ENCODE measurements at places on chromosomes 7 and 10. TPM values are rescaled to one million over a fixed set of nuclear protein-coding genes. Genes with fewer than 3 reads are reported as not detected.

GRCh38 chr7:28065308-28065707 is 115.3 kb downstream of the JAZF1 start:
- peaks cover 10% of the 10 kb centered on the region for H3K27me3 ChIP-seq
- H3K4me1 ChIP-seq, result no peaks in the 10 kb centered on the region
- DNase-seq, result no peak
- no peaks in the 10 kb centered on the region for H3K36me3 ChIP-seq
- no peak overlapping the region for H3K4me3 ChIP-seq

- H3K36me3 ChIP-seq, result no peaks in the 10 kb centered on the region
- H3K27ac ChIP-seq, result no peak overlapping the region
- H3K4me3 ChIP-seq, result peak overlapping the region; percentile 57
- H3K4me1 ChIP-seq, result no peaks in the 10 kb centered on the region
- peak; percentile 19 for DNase-seq
- peaks cover 7% of the 10 kb centered on the region for H3K27me3 ChIP-seq
Observed at GRCh38 chr10:84214612-84215235, 10.6 kb downstream of the LRIT2 start.

- no peaks in the 10 kb centered on the region for H3K36me3 ChIP-seq
- peaks cover 22% of the 10 kb centered on the region for H3K27me3 ChIP-seq
- no peak overlapping the region for H3K27ac ChIP-seq
- no peaks in the 10 kb centered on the region for H3K4me1 ChIP-seq
Observed at GRCh38 chr7:43484678-43485395, 98.1 kb upstream of the STK17A start.

The MRLN gene
- total RNA-seq, result 0.23 TPM

- peaks cover 56% of the 10 kb centered on the region for H3K4me1 ChIP-seq
- H3K4me3 ChIP-seq, result peak overlapping the region; percentile 90
- H3K36me3 ChIP-seq, result peaks cover 12% of the 10 kb centered on the region
- H3K27ac ChIP-seq, result peak overlapping the region; percentile 96
Observed at GRCh38 chr7:123749537-123749857, 694 bp upstream of the WASL start.

DNA sequence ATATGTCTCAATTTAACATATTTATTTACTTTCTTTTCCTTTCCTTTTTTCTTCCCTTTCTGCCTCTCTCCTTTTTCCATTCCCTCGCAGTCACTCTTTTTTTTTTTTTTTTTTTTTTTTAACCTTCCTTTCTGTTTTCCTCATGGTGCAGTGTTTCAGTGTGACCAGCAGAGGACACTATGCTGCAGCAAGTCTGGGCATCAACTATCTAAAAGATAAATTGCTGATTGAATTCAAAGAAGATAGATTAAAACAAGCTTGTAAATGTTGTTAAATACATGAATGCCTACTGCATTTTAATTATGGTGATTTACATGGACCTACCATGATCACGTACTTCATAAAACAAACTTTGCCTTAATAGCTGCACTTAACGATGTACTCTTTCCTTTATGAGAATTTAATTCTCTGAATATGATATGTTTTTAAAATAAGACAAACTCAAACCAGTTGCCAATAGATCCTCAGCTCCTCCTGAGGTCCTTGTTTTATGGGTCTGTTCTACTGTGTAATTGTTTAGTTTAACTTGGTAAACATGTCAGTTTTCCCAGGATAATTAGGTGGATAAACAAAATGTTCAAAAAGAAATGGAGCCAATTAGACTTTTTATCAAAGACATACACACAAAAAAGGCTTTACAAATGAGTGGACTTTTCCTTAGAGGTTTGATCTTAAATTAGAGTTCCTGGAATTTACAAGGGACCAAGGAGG is 101.0 kb upstream of the AGR3 start:
- no peak overlapping the region for H3K27ac ChIP-seq
- no peak for DNase-seq
- H3K27me3 ChIP-seq, result peaks cover 18% of the 10 kb centered on the region
- no peak overlapping the region for H3K4me3 ChIP-seq
- H3K36me3 ChIP-seq, result no peaks in the 10 kb centered on the region

The FBXL13 gene
- 0.54 TPM for total RNA-seq

DNA sequence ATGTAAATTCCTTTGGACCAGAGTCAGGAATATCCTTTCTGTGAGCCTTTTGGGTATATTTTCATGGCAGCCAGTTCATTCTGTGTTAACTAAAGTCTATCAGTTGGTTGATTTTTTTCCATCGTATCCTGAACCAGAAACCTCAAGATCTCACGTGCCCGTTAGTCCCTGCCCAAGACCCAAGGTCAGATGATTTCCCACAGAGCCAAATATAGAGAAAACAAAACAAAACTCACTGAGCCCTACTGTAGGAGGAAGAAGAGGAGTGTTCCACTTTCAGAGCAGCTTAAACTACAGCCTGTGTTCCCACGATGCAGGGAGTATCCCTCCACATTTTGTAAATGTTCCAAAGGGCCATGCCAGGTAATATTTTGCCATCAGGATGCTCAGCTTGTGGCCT is 96.0 kb upstream of the ADO start:
- no peak overlapping the region for H3K27ac ChIP-seq
- DNase-seq, result no peak
- no peaks in the 10 kb centered on the region for H3K27me3 ChIP-seq
- no peak overlapping the region for H3K4me3 ChIP-seq

DNA sequence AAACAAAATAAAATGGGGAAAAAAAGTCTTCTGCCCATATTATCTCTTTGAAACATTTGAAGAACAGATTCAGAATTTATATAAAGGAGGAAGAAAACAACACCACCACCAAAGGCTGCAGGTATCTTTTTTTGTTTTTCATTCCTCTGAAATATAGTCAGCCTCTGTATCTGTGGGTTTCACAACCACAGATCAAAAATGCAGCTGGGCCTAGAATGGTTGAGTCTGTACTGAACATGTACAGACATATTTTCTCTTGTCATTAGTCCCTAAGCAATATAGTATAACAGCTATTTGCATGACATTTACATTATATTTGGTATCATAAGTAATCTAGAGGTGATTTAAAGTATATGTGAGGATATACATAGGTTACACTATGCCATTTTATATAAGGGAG is 559.7 kb upstream of the LRRN3 start:
- H3K4me1 ChIP-seq, result no peaks in the 10 kb centered on the region
- H3K27me3 ChIP-seq, result peaks cover 3% of the 10 kb centered on the region
- no peak overlapping the region for H3K4me3 ChIP-seq
- no peak overlapping the region for H3K27ac ChIP-seq

The OR2A7 gene
- total RNA-seq, result 2.1 TPM

The RAB19 gene
- 23.9 TPM for total RNA-seq

The HTR7 gene
- not detected for total RNA-seq

The CCL24 gene
- total RNA-seq, result not detected

DNA sequence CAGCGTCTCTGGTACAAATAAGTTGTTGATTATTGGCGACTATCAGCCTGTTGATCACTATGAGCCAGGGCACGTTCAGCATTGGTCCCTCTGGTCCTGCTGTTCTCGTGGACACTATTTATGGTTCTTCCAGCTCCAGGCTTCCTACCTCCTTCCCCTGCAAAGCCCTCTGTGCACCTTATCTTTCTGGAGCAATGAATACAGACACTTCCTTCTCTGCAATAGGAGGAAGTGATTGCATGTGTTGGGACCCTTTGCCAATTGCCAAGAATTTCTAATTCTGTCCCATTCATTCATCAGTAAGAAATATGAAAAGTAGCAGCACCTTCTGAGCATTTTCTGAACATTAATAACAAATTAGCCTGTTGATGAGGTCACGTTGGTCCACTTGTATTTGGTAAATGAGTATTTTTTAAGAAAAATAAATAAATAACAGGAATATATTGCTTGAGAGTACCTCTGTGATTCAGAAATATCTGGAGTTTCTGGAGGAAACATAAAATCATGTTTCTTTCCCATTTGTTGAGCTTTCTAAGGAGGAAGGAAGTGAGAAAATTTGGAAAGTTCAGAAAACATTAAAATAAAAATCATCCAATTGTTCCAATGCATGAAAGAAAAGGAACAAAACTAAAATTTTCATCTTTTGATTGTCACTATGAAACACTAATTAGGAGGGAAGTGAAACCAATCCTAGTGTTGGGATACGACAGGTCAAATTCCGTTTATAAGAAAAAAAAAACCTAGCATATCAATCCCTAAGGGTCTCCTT is 259.1 kb upstream of the KLF6 start:
- H3K27ac ChIP-seq, result no peak overlapping the region
- H3K4me3 ChIP-seq, result no peak overlapping the region
- no peak for DNase-seq
- H3K4me1 ChIP-seq, result no peaks in the 10 kb centered on the region

GRCh38 chr7:141013345-141013715 is 1.4 kb downstream of the MRPS33 start:
- H3K36me3 ChIP-seq, result peaks cover 15% of the 10 kb centered on the region
- no peak for DNase-seq
- H3K4me1 ChIP-seq, result peaks cover 40% of the 10 kb centered on the region
- peak overlapping the region; percentile 92 for H3K4me3 ChIP-seq
- H3K27ac ChIP-seq, result peak overlapping the region; percentile 98

The CCDC172 gene
- total RNA-seq, result not detected

The NXPH1 gene
- not detected for total RNA-seq

GRCh38 chr10:95388539-95388938 is 97.7 kb upstream of the PDLIM1 start:
- H3K27me3 ChIP-seq, result peaks cover 5% of the 10 kb centered on the region
- peaks cover 9% of the 10 kb centered on the region for H3K4me1 ChIP-seq
- no peak overlapping the region for H3K27ac ChIP-seq
- no peak for DNase-seq
- no peak overlapping the region for H3K4me3 ChIP-seq

DNA sequence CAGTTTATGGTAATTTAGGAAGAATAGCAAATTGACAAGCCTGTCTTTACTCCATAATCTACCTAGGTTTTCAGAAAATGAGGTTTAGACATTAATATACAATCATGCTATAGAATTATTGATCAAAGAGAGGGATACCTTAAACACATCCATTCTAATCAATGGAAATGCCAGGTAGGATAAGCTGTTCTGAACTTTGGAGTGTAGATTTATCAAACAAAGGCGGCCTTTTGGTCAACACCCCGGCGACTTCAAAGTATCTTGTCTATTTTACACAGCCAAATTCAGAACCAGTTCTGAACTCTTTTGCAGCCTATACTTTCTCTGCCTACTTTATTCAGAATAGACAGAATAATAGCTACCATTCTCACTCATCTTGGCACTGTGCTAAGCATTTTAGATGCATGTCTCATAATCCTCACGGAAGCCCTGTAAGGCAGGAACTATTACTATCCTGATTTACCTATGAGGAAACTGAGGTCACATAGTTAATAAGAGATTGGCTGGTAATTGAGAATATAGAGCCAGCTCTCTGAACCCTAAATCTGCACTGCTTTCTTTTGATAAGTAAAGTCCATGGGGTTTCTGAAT is 641.9 kb upstream of the LRRTM3 start:
- H3K27ac ChIP-seq, result no peak overlapping the region
- H3K27me3 ChIP-seq, result no peaks in the 10 kb centered on the region

DNA sequence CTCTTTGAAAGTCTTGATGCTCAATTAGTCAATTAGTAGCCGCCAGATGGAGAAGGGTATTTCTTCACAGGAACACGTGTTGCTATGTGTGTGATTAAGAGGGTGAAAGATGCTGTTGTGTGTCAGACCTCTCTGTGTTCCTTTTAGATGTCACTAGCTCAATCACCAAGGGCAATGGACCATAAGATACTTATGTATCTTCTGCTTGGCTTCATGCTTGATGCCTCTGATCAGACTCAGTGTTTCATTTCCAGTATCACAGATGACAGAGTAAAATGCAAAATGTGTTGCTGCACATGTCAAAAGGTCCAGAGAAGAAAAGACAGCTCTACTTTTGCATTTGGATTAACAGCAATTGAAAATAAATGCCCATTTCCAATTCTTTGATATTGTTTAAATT is 865.9 kb downstream of the CNTNAP2 start:
- H3K27me3 ChIP-seq, result no peaks in the 10 kb centered on the region
- H3K27ac ChIP-seq, result no peak overlapping the region
- H3K36me3 ChIP-seq, result no peaks in the 10 kb centered on the region
- H3K4me3 ChIP-seq, result no peak overlapping the region

The ABCF2 gene
- 81.7 TPM for total RNA-seq

GRCh38 chr10:37854626-37855025 is 2.8 kb downstream of the ZNF248 start:
- H3K27ac ChIP-seq, result no peak overlapping the region
- no peaks in the 10 kb centered on the region for H3K27me3 ChIP-seq
- H3K36me3 ChIP-seq, result peaks cover 14% of the 10 kb centered on the region
- no peak overlapping the region for H3K4me3 ChIP-seq
- H3K4me1 ChIP-seq, result peaks cover 30% of the 10 kb centered on the region
- DNase-seq, result no peak

The YWHAG gene
- 167 TPM for total RNA-seq

DNA sequence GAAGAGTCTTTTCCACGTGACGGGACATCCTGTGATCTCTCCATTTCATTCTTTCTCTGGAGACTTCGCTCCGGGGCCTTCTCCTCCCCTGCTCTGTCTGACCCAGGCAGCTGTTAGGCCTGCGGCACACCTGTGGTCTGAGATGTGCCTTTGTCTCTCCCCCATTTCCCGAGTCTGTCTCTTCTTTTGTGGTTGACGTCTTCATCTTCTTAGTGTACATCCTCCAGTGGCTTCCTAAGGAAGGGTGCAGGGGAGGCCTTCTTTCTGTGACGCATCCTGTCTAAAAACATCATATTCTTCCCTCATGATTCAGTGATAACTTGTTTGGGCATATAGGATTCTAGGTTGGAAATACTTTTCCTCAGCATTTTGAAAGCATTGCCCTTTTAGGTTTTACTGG is 17.2 kb upstream of the ATP6V0E2 start:
- H3K36me3 ChIP-seq, result peaks cover 37% of the 10 kb centered on the region
- H3K27me3 ChIP-seq, result no peaks in the 10 kb centered on the region
- H3K27ac ChIP-seq, result peak overlapping the region; percentile 65

DNA sequence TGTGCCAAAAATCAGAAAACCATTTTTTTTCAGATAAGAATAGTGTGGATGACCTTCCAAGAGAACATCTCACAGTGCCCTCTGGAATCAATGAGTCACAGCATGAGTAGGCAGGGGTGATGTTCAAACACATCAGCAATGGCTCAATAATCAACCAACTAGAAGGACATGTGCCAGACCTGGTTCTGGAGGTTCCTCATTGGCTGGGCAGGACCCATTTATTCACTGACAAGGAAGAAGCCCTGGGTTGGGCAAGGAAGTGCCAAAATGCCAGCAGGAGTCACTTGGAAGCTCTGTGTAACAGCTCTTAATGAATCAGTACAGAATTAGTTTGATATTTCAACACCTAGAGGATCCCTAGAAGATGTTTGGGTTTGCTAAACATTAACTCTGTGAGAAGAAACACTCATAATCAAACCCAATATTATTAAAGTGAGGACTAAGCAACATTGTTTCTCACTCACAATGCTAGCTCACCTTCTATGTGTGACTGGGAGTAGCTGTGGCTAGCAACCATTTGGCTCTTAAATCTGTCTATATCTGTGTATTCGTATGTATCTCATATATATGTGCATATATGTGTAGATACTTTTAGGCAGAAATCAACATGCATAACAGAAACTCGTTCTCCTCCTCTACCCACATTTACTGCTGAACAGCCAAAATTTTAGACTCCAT is 72.3 kb upstream of the APBB1IP start:
- DNase-seq, result no peak
- H3K27me3 ChIP-seq, result peaks cover 4% of the 10 kb centered on the region
- H3K4me1 ChIP-seq, result no peaks in the 10 kb centered on the region

- DNase-seq, result no peak
- H3K36me3 ChIP-seq, result no peaks in the 10 kb centered on the region
- no peak overlapping the region for H3K27ac ChIP-seq
- H3K4me3 ChIP-seq, result no peak overlapping the region
- no peaks in the 10 kb centered on the region for H3K4me1 ChIP-seq
Observed at GRCh38 chr10:125231116-125231812, 70.9 kb upstream of the CTBP2 start.

The CLRN3 gene
- total RNA-seq, result not detected

Data from activated T-helper 1 cell treated with anti-CD3 and anti-CD28 coated beads, Interleukin-12 subunit alpha, Interleukin-12 subunit beta, Interleukin-2, Interleukin-4 antibody, amounts not matched to agents 30 ng/mL and 10 ng/mL and 1 ng/mL, durations not matched to agents 14 hours and 24 hours and 36 hours (primary cell).